ENCODE measurements at places on chromosomes 7 and 10.

DNA sequence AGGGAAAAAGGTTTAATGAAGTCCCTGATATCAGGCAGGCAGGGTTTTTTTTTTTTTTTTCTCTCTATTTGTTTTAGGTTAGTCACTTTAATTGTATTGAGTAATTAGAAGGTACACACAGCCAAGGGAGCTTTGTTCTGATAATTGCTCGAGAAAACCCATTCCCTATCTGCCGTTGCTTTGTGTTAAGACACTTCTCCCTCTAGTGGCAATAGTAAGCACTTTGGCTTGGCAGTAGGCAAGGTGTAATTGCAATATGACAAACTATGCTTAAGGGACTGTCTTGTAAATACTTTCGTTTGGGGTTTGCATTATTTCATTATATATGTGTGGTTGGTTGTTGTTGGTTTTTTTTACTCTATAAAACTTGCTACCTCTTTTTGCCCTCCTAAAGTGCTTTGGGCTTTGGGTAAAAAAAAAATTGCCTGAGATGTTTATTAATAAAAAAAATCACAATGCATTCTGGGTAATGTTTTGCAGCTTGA lies 113.4 kb downstream of the BTRC start:
- no peak for DNase-seq

DNA sequence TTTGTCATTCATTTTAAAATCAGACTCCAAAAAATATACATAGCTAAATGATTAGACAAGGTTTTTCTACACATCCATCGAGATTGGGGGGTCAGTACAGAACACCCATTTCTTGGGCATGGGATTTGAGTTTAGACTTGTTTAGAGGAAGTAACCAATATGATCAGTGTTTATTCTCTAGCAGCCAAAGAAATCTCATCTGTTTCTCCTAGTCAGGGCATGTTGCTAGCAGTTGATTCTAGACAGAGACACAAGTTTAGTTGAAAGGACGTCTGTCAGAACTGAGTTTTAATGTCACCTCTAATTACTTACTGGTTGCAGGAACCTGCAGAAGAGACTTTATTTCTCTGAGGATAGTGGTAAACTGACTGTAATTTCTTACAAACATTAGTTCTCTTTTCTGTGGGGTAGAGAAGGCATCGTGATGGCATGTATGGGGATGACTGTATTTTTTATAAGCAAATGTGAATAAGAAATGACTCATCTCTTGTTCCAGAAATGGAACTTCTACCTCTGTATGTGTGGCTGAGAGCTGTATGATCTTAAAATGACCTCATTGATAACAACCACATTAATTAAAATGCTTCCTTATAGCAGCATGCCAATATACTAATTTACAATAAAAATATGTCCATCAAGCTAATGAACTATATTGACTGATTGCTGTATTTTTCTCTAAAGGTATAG lies 30.6 kb upstream of the RHOBTB1 start:
- DNase-seq: no peak

DNA sequence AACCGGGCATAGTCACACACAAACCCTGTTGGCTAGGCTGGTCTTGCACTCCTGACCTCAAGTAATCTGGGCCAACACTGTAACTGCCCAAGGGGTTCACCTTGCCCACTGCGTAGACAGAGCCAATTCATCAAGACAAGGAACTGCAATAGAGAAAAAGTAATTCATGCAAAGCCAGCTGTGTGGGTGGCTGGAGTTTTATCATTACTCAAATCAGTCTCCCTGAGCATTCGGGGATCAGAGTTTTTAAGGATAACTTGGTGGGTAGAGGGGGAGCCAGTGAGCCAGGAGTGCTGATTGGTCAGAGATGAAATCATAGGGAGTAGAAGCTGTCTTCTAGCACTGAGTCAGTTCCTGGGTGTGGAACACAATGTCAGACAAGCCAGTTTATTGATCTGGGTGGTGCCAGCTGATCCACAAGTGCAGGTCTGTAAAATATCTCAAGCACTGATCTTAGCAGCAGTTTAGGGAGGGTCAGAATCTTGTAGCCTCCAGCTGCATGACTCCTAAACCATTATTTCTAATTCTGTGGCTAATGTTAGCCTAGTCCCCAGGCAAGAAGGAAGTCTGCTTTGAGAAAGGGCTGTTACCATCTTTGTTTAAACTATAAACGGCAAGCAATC lies 15.6 kb upstream of the FXYD4 start:
- no peak for DNase-seq

DNA sequence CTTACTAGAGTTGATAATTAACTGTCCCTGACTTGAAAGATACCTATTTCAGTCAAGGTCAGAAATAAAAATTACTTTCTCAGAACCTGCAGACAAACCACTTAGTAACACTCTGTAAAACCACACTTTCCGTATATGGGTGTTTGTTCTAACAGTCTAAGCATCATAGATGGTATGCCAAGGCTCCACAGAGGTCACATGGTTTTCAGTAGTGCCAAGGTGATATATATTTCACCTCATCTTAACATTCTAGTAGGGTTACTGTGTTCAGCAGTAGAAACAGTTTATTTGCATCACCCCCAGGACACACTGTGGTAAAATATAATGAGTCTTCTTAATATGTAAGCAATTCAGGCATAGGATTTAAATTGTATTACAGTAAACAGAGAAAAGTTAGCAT lies 61.5 kb downstream of the KCND2 start:
- DNase-seq: no peak

- DNase-seq: no peak
These were observed 69.3 kb downstream of the DLG5 start for GRCh38 chr10:77857272-77857671.

GRCh38 chr7:12607134-12607533 lies 36.6 kb downstream of the SCIN start:
- DNase-seq: no peak

DNA sequence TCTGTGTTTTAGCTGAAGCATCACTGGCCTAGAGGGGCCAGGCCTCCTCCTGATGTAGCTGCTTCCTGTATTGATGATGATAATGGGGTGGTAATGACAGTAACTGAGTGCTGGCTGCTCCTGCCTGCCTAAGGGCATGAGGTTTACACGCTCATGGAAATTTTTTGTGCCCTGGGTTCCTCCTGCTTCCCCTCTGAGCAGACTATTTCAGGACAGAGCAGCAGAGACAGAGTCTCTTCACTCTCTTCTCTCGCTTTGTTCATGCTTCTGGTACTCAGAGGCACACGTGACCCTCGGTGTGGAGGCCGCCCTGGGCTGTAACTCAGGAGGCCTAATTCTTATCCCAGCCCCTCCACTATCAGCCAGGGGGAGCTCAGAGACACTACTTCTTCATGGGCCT lies 27.9 kb downstream of the LRRC20 start:
- DNase-seq: no peak

GRCh38 chr10:69718951-69719350 lies 82.8 kb upstream of the COL13A1 start:
- no peak for DNase-seq

DNA sequence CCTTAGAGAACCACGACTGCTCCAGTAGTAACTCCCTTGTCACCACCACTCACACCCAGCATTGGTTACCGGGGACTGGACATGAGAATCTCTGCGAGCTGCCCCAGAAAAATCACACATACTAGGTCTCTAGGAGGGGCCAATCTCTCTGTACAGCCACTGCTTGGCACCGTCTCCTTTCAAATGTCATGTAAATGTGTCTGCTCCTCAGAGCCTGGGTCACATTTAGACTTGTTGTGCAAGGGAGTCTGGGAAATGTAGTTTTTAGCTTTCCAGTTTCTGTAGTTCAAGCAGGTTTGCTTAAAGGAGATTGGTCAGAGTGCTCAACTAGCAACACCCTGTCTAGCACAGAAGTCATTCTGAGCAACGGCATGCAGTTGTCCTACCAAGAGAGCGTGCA lies 60.0 kb downstream of the CHN2 start:
- DNase-seq: no peak

DNA sequence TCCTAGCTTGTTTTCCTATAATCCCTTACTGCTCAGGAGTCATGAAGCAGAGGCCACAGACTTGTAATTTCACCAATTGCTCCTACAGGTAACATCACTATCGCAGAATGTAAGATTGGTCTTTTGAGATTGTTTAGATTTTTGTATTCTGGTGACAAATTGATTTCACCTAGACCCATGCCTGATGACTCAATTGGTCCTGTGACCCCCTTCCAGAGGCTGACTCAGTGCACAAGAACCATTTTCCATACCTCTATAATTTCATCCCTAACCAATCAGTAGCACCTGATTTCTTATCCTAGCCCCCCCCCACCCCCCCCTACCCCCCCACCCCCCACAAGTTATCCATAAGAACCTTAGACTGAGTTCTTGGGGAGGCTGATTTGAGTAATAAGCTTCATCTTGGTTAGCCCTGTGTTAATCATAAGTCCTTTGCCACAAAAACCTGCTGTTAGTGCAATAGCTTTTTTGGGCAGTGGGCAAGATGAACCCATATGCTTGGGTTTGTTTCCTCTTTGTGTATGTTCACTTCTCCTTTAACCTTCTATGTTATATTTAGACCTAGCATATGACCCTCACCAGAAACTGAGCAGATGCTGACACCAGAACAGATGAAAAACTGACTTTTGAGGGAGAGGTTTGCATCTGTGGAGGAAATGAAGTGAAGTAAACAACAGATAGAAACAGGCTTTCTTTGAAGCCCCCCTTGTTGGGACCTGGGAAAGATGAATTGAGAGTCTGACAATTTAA lies 187.1 kb downstream of the KIF20B start:
- DNase-seq: no peak

DNA sequence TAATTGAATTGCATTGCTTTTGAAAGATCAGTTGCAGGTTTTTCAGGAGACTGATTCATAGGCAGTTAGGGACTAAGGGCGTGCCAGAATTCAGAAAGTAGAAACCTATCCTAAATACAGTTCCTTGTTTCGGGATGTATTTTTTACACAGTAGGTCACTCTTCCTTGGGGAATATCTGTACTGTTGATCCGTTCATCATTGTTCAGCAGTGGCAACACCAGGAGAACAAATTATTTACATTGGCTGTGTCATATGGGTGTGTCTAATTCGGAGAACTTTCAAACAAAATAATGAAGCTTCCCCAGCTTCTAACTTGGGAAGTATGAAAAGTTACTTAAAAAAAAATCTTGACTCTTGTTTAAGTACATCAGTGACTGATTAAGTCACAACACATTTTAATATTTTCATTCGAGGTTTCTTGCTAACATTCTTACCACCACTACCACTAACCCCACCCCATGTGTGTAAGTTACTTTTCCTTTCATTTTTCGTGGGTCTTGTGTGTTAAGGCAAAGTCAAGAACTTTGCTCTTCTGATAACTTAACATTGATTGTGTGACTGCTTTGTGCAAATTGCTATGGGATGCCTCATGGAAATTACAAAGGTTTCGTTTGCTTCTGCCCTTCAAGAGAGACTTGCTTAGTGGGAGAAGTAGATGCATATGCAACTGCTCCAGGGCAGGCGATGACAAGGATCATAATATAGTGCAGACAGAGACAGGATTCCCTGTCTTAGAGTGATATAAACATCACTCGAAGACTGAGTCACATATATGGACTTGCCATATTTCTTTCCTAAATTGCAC lies 43.8 kb upstream of the RPA3 start:
- no peak for DNase-seq

GRCh38 chr10:77555591-77556212 lies 81.9 kb downstream of the KCNMA1 start:
- DNase-seq: no peak

GRCh38 chr7:143485500-143485899 lies 7.8 kb downstream of the TAS2R41 start:
- no peak for DNase-seq

GRCh38 chr10:109992485-109992884 lies 15.3 kb upstream of the ADD3 start:
- DNase-seq: no peak

DNA sequence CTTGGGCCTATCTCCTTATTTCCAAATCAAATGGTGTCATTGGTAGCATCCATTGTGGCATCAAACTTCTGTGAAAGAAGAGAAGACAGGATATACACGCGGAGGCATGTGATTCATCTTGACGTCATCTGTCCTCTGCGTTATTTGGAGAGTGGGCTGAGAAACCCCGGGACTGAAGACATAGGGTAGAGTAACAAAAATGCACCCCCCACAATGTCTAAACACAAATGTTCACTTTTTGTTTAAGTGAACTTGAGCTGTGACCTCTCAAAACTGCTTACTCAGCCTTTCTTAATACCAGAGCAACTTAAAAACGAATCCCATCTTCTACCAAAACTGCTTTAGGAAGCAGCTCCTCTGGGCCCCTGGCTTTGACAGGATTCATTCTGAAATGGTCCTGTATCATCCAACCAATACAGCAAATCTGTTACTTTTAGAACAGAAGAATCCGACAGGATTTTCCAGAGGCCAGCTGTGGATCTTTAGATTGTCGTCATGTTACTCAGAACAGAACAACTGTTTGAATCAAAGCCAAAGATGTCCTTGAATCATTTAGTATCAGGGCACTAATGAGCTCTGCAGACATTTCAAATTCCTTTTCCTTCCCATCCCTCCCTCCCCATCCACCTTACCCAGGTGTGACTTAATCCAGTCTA lies 438.1 kb downstream of the SUGCT start:
- no peak for DNase-seq

DNA sequence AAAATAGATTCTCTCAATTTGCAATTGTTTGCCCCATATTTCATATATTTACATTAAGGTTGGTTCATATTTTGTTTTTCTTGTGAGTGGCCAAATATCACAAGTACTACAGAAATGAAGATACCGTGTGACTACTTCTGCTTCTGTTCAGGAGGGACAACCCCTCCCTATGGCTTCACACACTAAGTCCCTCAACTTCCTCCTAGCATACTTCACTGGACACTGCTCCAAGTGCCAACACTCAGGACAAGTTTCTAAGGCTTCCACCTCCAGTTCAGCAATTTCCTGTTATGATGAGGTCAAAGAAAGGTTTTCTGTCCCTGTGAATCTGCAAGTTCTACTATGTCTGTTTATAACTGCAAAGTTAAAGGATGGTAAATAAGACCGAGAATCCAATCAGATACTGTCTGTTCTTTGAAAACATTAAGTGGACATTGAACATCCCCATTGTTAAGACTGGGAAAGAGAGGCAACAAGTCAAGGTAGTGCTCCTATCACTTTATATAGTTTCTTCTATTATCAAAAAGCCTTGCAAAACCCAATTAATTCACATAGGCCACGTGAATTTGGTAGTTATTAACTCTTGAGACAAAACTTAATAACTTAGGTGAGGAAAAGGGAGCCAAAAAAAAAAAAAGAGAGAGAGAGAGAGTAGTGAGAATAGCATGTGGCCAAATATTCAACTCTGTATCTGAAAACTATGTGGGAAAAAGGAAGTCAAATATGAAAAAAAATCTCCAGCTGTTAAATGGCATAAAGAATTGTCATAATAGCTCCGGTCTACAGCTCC lies 81.3 kb upstream of the DKK1 start:
- DNase-seq: no peak

DNA sequence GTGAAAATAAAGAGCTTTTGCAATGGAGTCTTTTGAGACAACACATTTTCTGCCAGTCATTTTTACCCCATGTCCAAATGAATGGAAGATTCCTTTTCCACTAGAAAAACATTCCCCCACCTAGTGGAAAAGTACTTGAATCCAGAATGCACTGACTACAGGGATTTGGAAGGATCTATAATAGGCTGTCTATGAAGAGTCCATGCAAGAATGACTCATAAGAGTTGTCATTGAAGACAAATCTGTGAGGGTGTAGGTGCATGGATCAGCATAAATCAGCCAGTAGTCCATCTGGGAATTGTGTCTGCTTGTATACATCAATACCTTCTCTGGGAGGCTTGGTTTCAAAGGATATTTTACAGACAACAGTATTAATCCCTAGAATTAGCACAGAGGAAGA lies 32.5 kb upstream of the TRUB1 start:
- no peak for DNase-seq
